ENCODE measurements at places on chromosomes 3 and 15.
A peak's percentile ranks its signal among the peaks of the same experiment; 100 is the strongest.

DNA sequence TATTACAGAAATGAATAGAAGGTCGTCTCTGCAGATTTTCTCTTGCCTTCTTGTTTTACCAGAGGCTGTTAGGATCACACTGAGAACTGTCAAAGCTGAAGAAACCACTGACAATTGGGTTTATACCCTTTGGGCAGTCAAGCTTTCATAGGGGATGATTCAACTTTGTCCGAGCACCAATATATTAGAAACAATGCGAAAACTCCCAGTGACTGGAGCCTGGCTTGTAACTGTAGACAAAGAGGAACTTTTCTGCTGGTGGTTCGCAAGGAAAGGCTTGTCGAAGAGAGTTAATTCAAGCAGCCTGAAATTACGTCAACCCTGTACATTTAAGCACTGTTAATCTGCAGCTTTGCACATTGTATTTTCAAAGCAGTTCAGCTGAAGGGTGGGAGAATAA is 193.2 kb upstream of the ZNF385D start:
- DNase-seq, result no peak

GRCh38 chr3:149339931-149340309 is 6.5 kb upstream of the TM4SF18 start:
- no peak for DNase-seq

DNA sequence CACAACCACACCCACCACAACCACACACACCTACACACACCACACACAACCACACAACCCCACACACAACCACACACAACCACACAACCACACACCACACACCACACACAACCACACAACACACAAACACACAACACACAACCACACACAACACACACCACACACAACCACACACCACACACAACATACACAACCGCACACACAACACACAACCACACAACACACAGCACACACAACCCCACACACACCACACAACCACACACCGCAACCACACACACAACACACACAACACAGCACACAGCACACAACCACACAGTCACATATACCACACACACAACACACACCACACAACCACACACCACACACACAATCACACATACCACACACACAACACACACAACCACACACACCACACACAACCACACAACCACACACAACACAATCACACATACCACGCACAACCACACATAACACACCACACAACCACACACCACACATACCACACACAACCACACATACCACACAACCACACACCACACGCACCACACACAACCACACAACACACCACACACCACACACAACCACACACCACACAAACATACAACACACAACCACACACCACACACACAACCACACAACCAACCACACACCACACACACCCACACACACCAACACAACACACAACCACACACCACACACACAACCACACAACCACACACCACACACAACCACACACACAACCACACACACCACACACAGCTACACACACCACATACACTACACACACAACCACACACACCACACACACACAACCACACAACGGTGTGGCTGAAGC is 23.7 kb downstream of the CPN2 start:
- no peak for DNase-seq

DNA sequence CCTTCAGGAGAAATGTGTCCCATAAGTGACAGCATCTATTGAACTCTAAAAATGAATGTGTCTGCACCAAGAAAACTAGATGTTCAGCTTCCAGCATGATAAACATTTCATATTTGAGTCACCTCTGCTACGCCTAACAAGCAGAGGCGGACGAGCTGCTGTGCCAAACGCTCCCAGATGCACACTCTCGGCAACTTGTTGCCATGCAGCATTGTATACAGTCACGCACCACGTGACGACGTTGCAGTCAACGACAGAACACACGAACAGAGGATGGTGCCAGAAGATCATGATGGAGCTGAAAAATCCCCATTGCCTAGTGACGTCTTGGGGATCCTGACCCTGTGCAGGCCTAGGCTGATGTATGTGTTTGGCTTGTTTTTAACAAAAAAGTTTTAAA is 137.5 kb downstream of the XXYLT1 start:
- peak; percentile 51 for DNase-seq

GRCh38 chr15:29183071-29183831 is 86.4 kb downstream of the NSMCE3 start:
- no peak for DNase-seq

GRCh38 chr3:53856964-53857363 is 10.6 kb downstream of the IL17RB start:
- no peak for DNase-seq

- peak; percentile 35 for DNase-seq
Observed at GRCh38 chr15:73873889-73874511, 636 bp downstream of the TBC1D21 start.

DNA sequence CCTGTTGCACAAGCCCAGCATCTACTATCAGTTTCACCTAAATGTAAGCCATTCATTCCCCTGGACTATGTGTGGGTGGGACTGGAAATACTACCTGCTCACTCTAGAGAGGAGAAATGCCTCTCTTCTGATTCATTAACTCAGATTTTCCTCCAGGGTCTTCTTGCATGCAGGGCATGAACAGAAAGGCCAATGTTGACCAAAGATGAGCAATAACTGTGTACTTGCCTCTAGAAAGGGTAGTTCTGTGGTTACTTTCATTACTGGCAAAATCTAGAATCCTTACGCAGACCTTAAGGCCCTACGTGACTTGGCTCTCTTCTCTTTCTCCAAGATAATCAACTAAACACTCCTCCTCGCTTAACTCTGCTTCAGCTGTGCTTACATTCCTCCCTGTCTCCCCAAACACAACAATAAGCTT is 81.4 kb upstream of the PSMD6 start:
- no peak for DNase-seq

DNA sequence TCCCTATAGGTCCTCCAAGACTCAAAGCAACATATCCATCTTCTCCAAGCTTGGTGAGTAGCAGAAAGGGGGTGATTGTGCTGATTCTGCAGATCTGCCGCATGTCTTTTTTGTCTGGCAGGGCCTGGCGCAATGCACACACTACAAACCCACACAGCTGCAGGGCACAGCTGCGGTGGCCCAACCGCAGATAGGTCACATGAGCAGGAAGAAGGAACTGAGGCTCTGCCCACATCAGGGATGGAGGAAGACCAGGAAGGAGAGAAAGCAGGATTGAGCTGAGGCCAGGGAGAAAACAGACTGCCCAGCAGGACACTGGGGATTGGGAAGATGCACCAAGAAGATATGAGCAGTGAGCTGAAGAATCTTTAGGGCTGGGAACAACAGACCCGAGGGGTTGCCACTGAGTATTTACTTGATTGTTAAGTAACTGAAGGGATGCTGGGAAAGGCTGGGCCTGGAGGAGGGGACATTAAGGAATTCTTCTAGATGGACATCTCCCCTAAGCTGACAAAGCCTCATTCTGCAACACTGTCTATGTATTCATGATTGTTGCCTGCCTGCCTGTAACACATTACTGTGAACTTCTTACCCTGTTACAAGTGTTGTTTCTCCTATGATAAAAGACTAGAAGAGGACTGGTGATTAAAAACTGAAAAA is 126.7 kb downstream of the MYLK start:
- no peak for DNase-seq

DNA sequence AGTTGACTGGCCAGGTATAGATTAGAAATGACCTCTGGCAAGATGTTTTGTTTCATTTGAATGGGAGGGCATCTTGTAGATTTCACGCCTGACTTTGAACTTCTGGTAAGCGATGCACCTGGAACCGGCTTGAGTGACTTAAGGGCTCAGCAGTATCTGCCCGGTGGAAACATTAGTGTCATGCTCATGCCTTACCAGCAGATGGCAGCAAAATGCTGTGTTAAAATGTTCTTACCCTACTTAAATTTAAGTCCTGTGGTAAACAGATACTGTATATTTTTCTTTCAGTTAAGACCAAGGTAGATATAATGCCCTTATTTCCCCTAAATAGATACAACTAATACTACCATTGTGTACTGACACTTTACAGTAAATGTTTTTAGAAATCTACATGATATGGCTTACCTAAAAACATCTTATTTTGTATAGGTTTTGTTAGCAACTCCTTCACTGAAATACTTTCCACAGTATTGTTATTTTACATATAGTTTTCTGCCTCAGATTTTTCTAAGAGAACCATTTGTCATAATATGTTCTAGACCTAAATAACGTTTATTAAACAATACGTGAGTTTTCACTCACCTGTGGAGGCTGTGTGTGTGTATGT is 25.5 kb downstream of the ASB7 start:
- DNase-seq, result peak; percentile 59

- no peak for DNase-seq
Observed at GRCh38 chr3:69283913-69284611, 101.8 kb downstream of the FRMD4B start.

DNA sequence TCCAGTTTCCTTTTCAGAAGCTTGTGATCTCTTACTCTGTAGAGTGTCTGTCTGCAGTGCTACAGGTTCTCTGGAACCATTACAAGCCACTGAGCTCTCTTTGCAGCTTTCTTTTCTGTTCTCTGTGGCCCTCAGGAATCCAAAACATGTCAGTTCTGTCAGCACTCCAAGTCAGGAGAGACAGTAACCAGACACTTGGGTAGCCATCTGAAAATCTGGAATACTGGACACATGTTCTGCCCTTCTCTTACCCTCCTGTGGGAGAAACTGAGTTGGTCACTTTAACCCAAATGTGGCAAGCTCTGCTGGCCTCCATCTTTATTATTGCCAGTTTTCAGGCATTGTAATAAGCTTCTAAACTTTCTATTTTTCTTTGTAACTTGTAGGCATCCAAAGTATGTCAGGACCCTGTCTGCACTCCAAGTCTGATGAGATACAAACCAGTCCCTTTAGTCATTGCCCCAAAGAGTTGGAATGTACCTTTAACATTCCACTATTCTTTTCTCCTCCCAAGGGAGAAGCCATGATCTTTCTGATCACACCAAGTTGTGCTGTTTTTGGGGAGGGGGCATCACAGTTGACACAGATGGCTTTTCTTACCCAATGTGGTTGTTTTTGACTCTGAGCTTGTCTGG is 183.7 kb downstream of the DPH6 start:
- DNase-seq, result no peak

DNA sequence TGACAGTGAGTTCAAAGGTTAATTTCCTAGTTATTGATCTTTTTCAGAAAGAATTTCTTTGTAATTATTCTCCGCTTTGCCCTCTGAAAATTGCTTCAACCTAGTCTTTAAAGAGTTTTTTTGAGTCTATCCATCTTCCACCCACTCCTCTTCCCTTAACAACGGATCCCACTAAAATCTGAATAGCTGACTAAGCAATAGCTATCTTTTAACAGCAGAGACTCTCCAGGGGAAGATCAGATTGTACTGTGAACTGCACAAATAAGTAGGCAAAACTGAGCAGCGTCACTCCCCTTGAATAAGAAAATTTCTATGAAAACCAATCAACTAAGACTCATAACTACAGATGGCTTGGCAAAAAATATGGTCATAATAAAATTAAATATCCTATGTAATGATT is 127.9 kb downstream of the TUSC7 start:
- DNase-seq, result no peak

- DNase-seq, result no peak
Observed at GRCh38 chr15:69067296-69067695, 52.8 kb downstream of the NOX5 start.

DNA sequence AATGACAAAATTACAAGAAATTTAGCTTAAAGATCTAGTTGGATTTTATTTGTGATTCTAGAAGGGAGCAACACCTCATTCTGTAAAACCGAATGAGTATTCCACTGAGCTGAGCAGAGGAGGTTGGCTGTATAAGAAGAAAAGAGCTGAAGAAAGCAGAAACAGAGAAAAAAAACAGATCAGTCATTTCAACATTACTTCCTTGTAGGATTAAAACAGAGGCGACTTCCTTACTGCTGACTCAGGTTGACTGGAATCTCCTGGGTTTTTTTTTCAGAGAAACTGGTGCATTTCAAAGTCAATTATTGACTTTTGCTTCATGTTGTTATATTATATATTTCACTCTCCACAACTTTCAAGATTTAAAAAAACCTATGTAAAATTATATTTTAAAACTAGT is 368.1 kb upstream of the UBE2E2 start:
- no peak for DNase-seq

DNA sequence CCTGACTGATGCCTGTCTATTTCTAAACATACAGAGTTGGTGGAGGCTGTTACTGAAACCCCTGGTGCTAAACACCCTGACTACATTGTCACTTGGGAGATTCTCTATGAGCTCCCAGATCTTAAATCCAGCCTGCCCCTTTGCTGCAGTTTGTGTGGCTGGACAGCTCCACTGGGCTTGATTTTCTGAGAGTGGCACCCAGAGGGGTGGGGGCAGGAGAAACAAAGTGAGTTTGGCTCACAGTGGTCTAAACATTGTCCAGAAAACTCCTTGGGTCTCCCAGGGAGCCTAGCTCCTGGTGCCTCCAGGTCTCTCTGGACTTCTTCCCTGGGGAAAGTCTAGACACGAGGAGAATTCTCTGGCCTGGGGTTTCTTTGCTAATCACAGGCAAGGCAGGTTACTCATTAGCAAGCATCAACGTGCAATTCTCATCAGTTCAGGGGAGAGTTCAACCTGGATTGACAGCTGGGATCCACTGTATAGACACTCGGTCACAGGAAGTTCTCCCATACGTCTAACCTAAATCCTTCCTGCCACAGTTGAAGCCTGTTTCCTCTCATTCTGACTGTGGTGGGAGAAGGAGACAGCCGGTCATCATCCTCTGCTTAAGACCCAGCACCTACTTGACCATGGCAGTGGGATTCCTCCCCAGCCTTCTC is 7.1 kb upstream of the DLL4 start:
- no peak for DNase-seq

GRCh38 chr3:44236485-44236908 is 5.2 kb upstream of the TOPAZ1 start:
- no peak for DNase-seq

GRCh38 chr3:68972358-68972979 is 40.1 kb upstream of the TAFA4 start:
- DNase-seq, result peak; percentile 32

DNA sequence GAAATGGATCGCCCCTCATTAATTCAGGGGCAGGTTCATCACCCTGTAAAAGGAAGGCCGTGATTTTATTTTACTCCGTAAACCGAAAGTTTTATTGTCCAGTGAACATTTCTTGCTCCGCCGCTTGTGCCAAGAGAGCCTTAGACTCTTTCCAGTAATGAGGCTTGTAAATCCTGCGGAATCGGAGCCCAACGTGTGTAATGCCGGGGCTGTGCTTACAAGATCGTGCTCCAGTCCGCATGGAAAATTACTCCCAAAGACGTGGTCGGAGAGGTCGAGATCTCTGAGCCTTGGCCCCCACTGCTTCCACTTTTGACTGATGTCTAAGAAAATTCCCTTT is 649 bp upstream of the PLOD2 start:
- DNase-seq, result no peak

- DNase-seq, result no peak
Observed at GRCh38 chr3:111895071-111895470, 36.0 kb downstream of the PHLDB2 start.

DNA sequence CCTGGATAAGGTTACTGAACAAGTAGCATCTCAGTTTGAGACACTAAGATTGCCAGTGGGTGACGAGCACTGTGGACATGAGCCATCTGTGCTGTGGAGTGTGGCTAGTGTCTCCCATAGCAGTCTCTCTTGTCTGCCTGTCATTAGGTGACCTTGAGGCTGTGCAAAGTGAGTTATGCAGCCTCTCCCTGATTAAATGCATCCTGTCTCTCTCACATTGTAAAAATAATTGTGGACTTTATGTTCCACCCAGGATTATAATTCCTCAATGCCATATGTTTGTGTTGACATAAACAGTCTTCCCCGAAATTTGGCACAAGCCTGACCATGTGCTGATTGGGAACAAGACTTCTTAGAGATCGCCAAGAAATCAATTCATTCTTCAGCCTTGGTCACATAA is 168.9 kb downstream of the MYRIP start:
- no peak for DNase-seq

GRCh38 chr15:101469520-101470288 is 19.8 kb downstream of the PCSK6 start:
- no peak for DNase-seq
